ENCODE measurements at places on chromosomes 6 and 20. TPM values are rescaled to one million over a fixed set of nuclear protein-coding genes. Genes with fewer than 3 reads are reported as not detected.

DNA sequence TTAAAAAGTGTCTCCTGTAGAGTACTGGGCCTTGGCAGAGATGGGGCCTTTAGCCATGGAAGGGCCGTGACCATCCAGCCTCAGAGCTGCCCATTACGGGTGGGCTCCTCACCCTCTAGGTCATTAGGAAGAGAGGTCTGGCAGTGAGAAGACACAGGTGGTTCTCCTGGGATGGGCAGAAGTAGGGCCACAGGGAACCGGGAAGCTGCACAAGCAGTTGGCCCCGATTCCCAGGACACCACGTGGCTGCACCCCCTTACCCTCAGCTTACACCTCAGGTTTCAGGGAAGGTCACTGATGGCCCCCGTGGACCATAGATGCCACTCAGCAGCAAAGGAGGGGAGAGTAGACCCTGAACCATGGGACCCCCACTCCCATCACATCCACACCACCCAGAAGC, 1.6 kb downstream of the RAET1G start:
- no peak overlapping the region for H3K4me3 ChIP-seq
- peak; percentile 26 for DNase-seq
- H3K36me3 ChIP-seq: no peaks in the 10 kb centered on the region
- H3K27me3 ChIP-seq: no peaks in the 10 kb centered on the region
- no peak overlapping the region for H3K27ac ChIP-seq

- peak overlapping the region; percentile 1 for H3K4me3 ChIP-seq
- H3K27me3 ChIP-seq: no peaks in the 10 kb centered on the region
- peaks cover 11% of the 10 kb centered on the region for H3K4me1 ChIP-seq
- H3K27ac ChIP-seq: peak overlapping the region; percentile 9
These were observed 485 bp upstream of the RTF2 start for GRCh38 chr20:56467968-56468315.

DNA sequence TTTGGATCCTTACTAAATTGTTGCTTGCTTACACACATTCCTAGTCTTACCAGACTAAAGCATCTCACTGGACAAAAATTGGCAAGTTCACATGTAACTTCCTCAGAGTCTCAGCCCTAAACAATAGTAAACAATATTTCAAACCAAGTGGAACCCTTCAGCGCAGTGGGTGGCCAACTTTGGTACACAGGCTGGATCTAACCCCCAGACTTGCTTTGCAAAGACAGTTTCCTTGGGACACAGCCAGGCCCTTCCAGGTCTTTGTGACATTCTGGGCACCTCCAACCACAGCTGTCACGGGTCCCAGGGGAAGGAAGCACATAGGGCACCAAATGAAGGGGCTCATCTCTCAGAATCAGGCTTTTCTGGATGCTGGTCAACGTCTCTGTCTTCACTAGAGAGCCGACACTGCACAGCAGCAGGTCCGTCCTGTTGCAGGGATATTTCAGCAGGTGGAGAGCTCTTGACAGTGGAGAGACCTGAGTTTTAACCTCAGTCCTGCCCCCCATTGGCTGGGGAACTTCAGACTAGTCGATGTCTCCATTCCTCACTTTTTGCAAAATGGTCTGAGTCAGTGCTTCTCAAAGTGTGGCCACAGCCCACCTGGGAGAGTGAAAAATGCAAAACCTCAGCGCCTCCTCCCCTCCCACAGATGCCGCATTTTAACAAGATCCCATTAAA, 91.4 kb downstream of the BFSP1 start:
- no peaks in the 10 kb centered on the region for H3K4me1 ChIP-seq
- H3K4me3 ChIP-seq: no peak overlapping the region
- no peak for DNase-seq

GRCh38 chr6:52312461-52312860, 27.9 kb upstream of the MCM3 start:
- no peaks in the 10 kb centered on the region for H3K4me1 ChIP-seq
- no peak overlapping the region for H3K4me3 ChIP-seq
- DNase-seq: no peak
- H3K27me3 ChIP-seq: no peaks in the 10 kb centered on the region

GRCh38 chr6:80454197-80454596, 347.7 kb downstream of the BCKDHB start:
- no peak for DNase-seq
- peaks cover 2% of the 10 kb centered on the region for H3K4me1 ChIP-seq
- H3K27me3 ChIP-seq: no peaks in the 10 kb centered on the region
- no peaks in the 10 kb centered on the region for H3K36me3 ChIP-seq
- no peak overlapping the region for H3K27ac ChIP-seq

- H3K27ac ChIP-seq: no peak overlapping the region
- no peaks in the 10 kb centered on the region for H3K27me3 ChIP-seq
- no peak overlapping the region for H3K4me3 ChIP-seq
These were observed 296.1 kb downstream of the TENT5A start for GRCh38 chr6:81456416-81456815.

DNA sequence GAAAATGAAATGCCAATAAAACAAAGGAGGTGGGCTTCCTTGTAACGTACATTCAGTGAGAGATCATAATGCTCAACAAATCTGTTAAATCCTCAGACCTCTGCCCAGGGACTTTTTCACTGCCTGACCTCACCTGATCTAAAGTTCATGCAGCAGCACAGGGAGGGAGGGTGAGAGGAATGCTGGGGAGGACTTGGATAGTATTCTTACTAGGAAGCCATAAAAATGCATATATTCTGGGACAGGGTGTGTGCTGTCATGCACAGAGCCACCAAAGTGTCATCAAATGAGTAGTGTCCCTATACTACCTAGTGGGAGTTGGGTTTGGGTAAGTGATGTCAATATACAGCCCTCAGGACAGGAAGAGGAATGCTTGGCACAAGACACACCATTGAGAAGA, 32.6 kb downstream of the CLIC5 start:
- no peak for DNase-seq
- no peaks in the 10 kb centered on the region for H3K36me3 ChIP-seq
- no peaks in the 10 kb centered on the region for H3K4me1 ChIP-seq
- H3K4me3 ChIP-seq: no peak overlapping the region
- no peak overlapping the region for H3K27ac ChIP-seq

- H3K27me3 ChIP-seq: no peaks in the 10 kb centered on the region
- no peak for DNase-seq
- H3K36me3 ChIP-seq: no peaks in the 10 kb centered on the region
- H3K27ac ChIP-seq: no peak overlapping the region
These were observed 288.5 kb upstream of the STXBP5 start for GRCh38 chr6:146915671-146916127.

DNA sequence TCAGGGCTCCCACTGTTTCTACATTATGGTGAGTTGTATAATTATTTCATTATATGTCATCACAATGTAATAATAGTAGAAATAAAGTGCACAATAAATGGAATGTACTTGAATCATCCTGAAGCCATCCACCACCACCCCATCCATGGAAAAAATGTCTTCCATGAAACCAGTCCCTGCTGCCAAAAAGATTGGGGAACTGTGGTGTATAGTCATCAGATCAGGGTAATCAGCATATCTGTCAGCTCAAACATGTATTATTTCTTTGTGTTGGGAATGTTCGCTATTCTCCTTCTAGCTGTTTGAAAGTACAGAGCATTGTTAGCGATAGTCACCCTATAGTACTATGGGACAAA, 33.8 kb upstream of the SLC22A23 start:
- H3K27me3 ChIP-seq: no peaks in the 10 kb centered on the region
- H3K27ac ChIP-seq: no peak overlapping the region
- no peaks in the 10 kb centered on the region for H3K4me1 ChIP-seq
- H3K4me3 ChIP-seq: no peak overlapping the region
- H3K36me3 ChIP-seq: no peaks in the 10 kb centered on the region

DNA sequence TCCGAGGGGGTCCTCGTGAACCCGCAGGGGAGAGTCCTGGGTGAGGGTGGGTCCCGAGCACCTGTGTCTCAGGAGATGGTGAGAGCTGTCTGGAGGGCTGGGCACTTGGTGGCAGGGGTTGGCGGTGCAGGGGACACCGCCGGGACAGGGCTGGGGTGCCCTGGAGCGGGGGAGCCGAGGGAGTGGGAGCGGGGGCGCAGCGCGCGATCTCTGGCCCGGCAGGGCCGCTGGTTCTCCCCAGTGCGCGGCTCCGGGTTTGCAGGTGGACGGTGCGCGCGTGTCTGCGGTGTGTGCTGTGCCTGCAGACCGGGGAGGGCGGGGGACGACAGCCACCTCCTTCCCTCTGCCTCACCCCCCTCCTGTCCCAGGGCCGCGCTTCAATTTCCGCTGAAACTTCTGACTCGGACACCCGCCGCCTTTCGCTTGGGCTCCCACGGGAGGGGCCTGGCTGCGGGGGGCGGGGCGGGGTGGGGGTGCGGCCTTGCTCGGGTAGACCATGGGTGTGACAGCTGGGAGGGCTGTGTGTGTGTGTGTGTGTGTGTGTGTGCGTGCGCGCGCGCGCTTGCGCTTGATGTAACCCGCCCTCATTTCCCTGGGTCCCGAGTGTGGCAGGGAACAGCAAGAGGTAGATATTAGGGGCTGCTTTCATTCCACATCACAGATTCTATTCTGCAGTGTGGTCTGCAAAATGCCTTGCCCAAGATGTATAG, 1.2 kb downstream of the TRIB3 start:
- H3K36me3 ChIP-seq: no peaks in the 10 kb centered on the region
- DNase-seq: peak; percentile 82
- peak overlapping the region; percentile 19 for H3K27ac ChIP-seq
- H3K4me1 ChIP-seq: no peaks in the 10 kb centered on the region
- H3K27me3 ChIP-seq: no peaks in the 10 kb centered on the region

GRCh38 chr6:157172231-157172701, 151.1 kb downstream of the TMEM242 start:
- no peaks in the 10 kb centered on the region for H3K27me3 ChIP-seq
- DNase-seq: no peak
- no peaks in the 10 kb centered on the region for H3K4me1 ChIP-seq
- no peak overlapping the region for H3K27ac ChIP-seq
- H3K4me3 ChIP-seq: no peak overlapping the region

GRCh38 chr20:64133951-64134407, 26.6 kb upstream of the NPBWR2 start:
- peak; percentile 6 for DNase-seq
- no peaks in the 10 kb centered on the region for H3K36me3 ChIP-seq
- no peak overlapping the region for H3K27ac ChIP-seq
- H3K4me3 ChIP-seq: no peak overlapping the region
- H3K4me1 ChIP-seq: no peaks in the 10 kb centered on the region

DNA sequence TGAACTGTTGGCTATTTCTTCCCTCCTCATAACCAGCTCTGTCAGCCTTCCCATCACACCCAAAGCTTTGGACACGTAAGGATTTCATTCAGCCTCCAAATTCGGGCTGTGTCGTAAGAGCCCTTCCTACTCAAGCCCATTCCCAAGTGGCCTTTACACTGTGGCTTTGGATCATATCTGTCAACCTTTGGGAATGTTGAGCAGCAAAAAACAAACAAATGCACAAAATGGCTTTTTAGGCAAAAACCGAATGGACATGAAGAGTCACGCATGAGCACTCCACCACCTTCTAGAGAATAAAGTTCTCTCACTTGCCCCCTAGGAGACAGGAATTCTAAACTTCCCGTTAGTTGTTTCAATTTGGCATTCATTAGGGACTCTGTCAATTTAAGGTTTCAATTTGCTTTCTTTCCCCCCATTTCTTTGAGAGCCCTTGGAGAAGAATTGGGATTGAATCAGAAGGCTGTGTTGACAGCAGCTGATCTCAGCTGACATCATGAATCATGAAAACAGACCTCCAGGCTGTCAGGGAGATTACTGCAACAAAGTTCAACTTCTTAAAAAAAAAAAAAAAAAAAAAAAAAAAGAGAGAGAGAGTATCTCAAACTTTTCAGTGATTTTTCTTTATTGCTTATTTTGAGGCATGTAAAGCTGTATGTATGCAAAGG, 110.3 kb downstream of the BCAS1 start:
- peaks cover 5% of the 10 kb centered on the region for H3K27me3 ChIP-seq
- H3K36me3 ChIP-seq: no peaks in the 10 kb centered on the region
- DNase-seq: no peak
- H3K4me3 ChIP-seq: no peak overlapping the region
- no peak overlapping the region for H3K27ac ChIP-seq

DNA sequence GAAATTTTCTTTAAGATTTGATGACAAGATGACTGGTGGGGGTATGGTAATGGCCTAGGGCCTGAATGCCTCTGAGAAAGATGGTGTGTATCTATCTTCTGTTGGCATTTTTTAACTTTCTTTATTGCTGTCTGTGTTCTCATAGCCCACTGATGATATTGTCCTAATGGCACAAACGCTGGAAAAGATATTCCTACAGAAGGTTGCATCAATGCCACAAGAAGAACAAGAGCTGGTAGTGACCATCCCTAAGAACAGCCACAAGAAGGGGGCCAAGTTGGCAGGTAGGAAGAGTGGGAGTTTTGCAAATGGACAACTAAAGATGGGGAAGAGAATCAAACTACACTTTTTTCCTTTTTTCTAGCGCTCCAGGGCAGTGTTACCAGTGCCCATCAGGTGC, 7.5 kb downstream of the BRD2 start:
- H3K27me3 ChIP-seq: peaks cover 2% of the 10 kb centered on the region
- no peak for DNase-seq
- H3K4me1 ChIP-seq: no peaks in the 10 kb centered on the region
- H3K4me3 ChIP-seq: no peak overlapping the region

DNA sequence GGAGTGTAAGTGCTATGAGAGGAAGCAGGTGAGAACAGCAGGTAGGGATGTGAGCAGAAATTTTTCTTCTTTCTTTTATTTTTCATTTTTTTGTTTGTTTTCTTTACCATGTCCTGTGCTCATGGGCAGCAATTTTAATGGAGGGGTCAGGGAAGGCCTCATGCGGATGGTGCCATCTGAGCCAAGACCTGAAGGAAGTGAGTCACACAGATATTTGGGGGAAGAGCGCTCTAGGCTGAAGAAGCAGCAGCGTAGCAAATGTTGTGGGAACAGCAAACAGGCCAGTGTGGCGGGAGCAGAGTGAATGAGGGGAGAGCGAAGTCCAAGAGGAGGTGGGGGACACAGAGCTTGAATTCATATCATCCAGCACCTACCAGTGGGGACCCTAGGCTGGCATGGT, 12.7 kb downstream of the SPDEF start:
- no peak for DNase-seq
- no peak overlapping the region for H3K27ac ChIP-seq
- H3K4me3 ChIP-seq: no peak overlapping the region
- H3K27me3 ChIP-seq: no peaks in the 10 kb centered on the region

GRCh38 chr6:80145509-80145908, 39.0 kb downstream of the BCKDHB start:
- H3K4me1 ChIP-seq: peaks cover 15% of the 10 kb centered on the region
- no peak overlapping the region for H3K4me3 ChIP-seq
- no peak overlapping the region for H3K27ac ChIP-seq
- H3K36me3 ChIP-seq: no peaks in the 10 kb centered on the region

- no peaks in the 10 kb centered on the region for H3K36me3 ChIP-seq
- DNase-seq: no peak
- H3K4me1 ChIP-seq: no peaks in the 10 kb centered on the region
- H3K4me3 ChIP-seq: no peak overlapping the region
- no peak overlapping the region for H3K27ac ChIP-seq
These were observed 968.9 kb upstream of the EYS start for GRCh38 chr6:66675906-66676305.

STX11 gene
- total RNA-seq: 7.0 TPM

SLPI gene
- total RNA-seq: 151 TPM

PRR18 gene
- total RNA-seq: not detected

CCDC167 gene
- 13.9 TPM for total RNA-seq

OR12D3 gene
- total RNA-seq: not detected

CD24 gene
- 0.94 TPM for total RNA-seq

MCM8 gene
- 4.7 TPM for total RNA-seq

PABPC1L gene
- total RNA-seq: 21.6 TPM

OOEP gene
- not detected for total RNA-seq

Data from aorta (tissue), 5 donors.